Stimulated activated CD8-positive, alpha-beta memory T cell treated with anti-CD3 and anti-CD28 coated beads, Interleukin-2, amount 100 ng/mL, for 1 hour (primary cell): ENCODE measurements at places on chromosomes 6 and 20.

- no peak for DNase-seq
These were observed 5.6 kb upstream of the STX16 start for GRCh38 chr20:58645412-58645968.

- no peak for DNase-seq
These were observed 113.2 kb upstream of the BEND6 start for GRCh38 chr6:56841751-56842150.

- no peak for DNase-seq
These were observed 402.0 kb downstream of the MAFB start for GRCh38 chr20:40286975-40287531.

GRCh38 chr6:65170273-65170672 is 536.8 kb downstream of the EYS start:
- no peak for DNase-seq

GRCh38 chr6:43904311-43905123 is 134.5 kb downstream of the VEGFA start:
- DNase-seq: no peak

- no peak for DNase-seq
These were observed 52.9 kb upstream of the UFL1 start for GRCh38 chr6:96468681-96469224.

GRCh38 chr20:59177266-59178250 is 13.9 kb downstream of the ZNF831 start:
- no peak for DNase-seq

DNA sequence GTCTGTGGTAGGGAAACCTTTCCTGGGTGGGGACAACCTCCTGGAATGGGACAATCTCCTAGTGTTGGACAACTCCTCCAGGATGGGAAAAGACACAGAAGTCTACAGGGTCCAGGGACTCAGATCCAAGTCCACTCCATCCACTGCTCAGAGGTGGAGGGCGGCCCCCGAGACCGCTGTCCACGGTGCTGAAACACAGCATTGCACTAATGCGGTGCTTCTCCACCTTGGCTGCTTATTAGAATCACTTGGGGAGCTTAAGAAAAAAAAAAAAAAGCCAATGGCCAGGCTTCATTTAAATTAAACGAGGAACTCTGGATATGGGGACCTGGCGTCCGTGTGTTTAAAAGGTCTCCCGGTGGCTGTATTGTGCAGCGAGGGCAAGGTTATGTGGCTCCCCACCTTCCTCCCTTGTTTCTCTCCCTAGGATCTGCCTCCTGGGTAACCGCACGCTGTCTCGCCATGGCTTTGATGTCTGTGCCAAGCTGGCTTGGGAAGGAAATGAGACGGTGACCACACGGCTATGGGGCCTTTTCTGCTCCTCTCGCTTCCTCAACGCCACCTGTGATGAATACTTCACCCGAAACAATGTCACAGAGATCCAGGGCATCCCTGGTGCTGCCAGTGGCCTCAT is 12.0 kb downstream of the SLC12A5 start:
- no peak for DNase-seq

DNA sequence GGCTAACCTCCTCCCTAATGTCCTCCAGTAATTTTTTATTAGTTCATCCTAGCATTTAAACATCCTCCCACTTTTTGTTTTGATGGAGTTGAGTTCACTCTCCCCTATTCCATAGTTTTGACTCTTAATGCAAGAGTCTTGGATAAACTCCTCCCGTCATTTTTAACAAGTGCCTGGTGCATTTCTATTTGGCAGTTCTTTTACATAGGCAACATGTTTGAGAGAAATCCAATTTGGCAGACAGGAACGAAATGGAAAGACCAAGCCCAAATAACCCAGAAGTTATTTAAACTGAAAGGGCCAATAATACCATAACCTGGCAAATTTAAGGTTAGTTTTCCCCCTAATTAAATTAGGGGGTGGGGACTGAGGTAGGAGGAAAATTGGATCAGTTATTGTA is 291.5 kb upstream of the MANEA start:
- DNase-seq: no peak

GRCh38 chr20:3704087-3704486 is 8.3 kb downstream of the SIGLEC1 start:
- DNase-seq: no peak

GRCh38 chr6:129500958-129501739 is 208.8 kb downstream of the ARHGAP18 start:
- DNase-seq: no peak
